Panc1 (cell line): ENCODE measurements at places on chromosomes 3 and 15.

DNA sequence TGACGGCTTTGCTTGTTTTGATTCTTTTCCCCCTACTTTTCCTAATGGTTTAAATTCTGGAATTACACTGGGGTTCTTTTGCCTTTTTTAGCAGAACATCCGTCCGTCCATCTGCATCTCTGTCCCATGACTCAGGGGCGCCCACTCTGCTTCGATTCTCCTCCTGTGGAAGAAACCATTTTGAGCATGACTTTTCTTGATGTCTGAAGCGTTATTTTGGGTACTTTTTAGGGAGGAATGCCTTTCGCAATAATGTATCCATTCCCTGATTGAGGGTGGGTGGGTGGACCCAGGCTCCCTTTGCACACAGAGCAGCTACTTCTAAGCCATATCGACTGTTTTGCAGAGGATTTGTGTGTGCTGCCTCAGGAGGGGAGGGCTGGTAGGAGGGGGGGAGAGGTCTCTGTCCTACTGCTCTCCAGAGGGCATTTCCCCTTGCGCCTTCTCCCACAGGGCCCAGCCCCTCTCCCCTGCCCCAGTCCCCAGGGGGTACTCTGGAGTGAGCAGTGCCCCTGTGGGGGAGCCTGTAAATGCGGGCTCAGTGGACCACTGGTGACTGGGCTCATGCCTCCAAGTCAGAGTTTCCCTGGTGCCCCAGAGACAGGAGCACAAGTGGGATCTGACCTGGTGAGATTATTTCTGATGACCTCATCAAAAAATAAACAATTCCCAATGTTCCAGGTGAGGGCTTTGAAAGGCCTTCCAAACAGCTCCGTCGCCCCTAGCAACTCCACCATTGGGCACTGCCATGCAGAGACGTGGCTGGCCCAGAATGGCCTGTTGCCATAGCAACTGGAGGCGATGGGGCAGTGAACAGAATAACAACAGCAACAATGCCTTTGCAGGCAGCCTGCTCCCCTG is 19.5 kb upstream of the BSN start:
- DNase-seq = no peak

GRCh38 chr3:48320996-48321395 is 12.5 kb downstream of the SPINK8 start:
- no peak for DNase-seq

GRCh38 chr3:46976326-46977190 is at the start of gene CCDC12:
Gene CCDC12 (minus strand): TSS chr3:46976745. CDS start chr3:46976732, 13 bp downstream.
- DNase-seq = peak; percentile 88

- no peak for DNase-seq
Observed at GRCh38 chr3:124496061-124496460, 234.2 kb upstream of the UMPS start.

- DNase-seq = no peak
Observed at GRCh38 chr3:26894443-26894842, 271.9 kb downstream of the LRRC3B start.

DNA sequence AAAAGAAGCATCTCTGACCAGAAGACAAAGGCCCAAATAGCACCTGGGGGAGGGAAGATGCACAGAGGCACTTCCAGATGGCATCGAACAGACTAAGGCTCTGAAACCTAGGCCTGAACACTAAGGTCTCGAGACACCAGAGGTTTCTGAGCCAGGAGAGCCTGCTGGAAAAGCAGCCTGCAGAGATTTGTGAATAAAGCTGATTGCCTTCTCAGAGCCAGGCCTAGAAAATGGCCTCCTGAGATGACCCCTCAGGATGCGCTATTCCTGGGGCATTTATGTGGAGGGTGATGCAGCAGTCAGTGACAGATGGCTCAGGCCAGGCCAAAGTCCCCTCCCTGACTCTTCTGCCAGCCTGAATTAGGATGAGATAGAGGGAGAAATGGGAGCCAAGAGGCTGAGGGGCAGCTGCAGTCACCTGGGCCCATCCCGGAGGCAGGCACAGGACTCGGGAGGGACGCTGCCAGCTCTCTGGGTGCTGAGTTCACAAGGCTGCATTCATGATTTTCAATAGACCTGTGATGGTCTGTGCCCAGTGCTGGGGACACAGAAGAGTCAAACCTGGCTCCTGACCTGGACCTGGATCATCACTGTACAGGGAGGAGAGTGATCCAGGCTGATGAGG is 6.9 kb downstream of the PRSS50 start:
- no peak for DNase-seq

GRCh38 chr3:149020196-149020838 is 29.0 kb downstream of the GYG1 start:
- DNase-seq = no peak

GRCh38 chr15:67199881-67200763 is 54.3 kb downstream of the AAGAB start:
- DNase-seq = no peak

DNA sequence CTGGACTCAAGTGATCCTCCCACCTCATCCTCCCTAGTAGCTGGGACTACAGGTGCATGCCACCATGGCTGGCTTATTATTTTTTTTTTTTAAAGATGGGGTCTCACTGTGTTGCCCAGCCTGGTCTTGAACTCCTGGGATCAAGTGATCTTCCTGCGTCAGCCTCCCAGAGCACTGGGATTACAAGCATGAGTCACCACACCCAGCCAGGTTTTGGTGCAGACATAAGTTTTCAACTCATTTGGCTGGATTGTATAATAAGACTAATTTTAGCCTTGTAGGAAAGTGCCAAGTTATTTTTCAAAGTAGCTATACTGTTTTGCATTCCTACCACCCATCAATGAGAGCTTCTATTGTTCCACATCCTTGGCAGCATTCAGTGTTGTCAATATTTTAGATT is 32.1 kb downstream of the BUB1B start:
- no peak for DNase-seq

GRCh38 chr15:68124700-68125099 is 70.6 kb downstream of the PIAS1 start:
- no peak for DNase-seq

DNA sequence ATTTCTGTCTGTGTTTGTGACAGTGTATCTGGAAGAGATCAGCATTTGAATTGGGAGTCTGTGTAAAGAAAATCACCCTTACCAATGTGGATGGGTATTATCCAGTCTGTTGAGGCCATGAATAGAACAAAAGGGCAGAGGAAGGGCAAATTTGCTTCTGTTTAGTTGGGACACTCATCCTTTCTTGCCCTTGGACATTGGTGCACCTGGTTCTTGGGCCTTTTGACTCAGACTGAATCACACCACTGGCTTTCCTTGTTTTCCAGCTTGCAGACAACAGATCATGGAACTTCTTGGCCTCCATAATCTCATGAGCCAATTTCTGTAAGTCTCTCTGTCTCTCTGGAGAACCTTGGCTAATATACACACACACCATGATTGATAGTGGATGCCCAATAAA is 164.4 kb upstream of the SGO1 start:
- no peak for DNase-seq

DNA sequence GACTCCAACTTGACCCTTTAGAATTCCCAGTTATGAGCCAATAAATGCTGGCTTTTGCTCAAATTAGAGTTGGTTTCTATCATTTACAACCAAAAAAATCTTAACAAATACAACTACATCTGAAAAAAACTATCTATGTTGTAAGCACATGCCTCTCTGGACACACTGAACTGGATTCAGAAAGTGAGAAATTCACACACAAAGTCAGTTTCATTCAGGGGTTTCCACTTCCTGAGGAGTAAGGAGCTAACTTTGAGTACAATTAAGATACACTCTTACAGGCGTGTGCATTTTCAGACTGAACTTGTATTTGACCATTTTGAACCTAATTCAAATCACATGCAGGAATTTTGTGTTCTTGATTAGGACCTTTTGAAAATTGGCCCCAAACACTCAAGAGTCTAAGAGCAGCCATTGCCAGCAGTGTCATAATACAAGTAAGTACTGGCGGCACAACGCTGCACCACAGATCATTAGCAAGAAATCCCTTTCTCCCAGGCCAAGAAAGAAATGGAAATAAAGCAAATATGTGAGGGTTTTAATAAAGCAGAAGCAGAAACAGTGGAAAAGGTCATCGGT is 31.2 kb downstream of the LINS1 start:
- no peak for DNase-seq

DNA sequence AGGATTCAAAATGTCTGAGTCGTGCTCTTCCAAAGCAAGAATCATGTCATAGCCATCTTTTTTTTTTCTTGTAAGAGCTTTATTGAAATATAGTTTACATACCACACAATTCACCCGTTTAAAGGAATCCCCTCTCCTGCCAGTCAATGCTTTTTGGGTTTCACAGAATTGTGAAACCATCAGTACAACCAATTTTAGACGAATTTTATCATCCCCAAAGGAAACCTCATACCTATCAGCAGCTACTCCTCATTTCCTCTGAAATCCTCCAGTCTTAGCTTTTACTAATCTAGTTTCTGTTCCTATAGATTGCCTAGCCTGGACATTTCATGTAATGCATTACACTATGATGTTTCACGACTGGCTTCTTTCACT is 39.6 kb downstream of the ADIPOQ start:
- no peak for DNase-seq

DNA sequence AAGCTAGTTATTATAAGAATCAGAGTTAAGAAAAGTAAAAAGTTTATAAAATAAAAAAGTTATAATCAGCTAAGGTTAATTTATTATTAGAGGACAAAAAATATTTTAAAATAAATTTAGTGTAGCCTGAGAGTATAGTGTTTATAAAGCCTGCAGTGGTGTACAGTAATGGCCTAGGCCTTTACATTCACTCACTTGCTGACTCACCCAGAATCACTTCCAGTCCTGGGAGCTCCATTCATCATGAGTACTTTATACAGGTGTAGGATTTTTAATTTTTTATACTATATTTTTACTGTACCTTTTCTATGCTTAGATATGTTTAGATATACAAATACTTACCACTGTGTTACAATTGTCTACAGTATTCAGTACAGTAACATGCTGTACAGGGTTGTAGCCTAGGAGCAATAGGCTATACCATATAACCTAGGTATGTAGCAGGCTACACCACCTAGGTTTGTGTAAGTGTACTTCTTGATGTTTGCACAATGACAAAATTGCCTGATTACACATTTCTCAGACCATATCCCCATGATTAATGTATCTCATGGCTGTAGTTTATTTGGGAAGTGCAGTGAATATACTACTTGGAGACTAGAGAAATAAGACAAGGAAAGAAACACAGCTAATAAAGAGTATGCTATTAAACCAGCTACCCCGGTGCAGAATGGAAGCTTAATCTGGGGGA is 101.9 kb upstream of the GALNT15 start:
- no peak for DNase-seq

GRCh38 chr3:39287216-39288164 is 7.7 kb upstream of the CX3CR1 start:
- no peak for DNase-seq

DNA sequence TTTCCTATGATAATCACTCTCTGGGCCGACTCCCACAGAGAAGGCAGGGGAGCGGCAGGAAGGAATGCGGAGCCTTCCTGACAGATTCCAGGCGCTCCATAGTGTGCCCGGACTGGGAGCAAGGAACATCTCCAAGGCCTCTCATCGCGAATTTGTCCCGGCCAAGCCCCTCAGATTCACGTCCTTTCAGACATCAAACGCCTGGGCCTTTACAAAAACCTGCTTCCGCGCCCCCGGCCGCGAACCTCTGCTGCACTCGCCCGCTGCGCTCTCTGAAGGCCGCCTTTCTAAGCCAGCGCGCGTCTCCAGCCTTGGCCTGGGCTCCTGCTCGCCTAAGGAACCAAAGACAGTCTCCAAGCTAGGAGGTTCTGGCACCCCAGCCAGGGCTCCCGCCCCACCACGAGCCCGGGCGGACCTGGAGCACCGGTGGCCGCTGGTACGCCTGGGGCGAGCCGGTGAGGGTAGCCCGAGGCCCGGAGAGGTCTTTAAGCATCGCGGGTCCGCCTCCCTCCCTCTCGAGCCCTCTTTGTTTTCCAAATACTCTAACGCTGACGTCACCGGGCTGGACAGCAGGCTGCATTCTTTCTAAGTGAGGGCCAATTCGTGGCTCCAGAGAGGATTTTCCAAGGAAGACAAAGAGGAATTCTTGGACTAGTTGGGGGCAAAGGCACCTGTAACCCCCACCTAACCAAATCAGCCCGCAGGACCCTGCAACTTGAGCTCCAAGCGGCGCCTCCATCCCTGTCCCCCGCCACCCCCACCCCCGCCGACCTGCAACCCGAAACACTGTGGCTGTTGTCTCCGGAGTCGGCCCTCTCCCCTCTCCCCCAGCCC is 759 bp downstream of the AMOTL2 start:
- DNase-seq = no peak

DNA sequence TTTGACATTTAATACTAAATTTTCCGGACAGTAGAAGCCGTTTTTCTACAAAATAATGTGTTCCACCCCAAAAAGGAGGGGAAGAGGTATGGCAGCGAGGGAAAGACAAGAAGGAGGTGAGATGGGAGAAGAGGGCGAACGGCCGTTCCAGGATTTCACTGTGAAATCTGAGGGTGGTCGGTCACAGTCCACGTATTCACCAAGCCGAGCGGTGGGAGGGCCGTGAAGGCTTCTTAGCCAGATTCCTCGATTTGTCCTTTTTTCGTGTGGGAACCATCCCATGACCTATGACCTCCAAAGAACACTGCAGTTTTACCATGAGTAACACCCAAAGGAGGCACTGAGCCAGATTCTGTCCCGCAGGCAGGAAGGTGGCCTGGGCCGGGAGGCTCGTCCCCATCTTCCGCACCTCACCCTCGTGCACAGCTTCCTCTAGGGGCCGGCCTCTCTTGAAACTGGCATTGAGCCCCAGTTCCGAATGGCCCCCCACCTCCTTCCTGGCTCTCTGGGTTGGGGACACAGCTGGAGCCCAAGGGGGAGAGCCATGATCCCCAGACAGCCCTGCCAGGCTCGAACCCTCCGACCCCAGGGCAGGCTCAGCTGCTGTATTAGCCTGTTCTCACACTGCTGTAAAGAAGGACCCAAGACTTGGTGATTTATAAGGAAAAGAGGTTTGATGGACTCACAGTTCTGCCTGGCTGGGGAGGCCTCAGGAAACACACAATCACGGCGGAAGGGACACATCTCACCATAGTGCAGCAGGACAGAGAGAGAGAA is 23.7 kb downstream of the XXYLT1 start:
- DNase-seq = no peak

- no peak for DNase-seq
Observed at GRCh38 chr3:71240034-71240433, 343.5 kb downstream of the FOXP1 start.

DNA sequence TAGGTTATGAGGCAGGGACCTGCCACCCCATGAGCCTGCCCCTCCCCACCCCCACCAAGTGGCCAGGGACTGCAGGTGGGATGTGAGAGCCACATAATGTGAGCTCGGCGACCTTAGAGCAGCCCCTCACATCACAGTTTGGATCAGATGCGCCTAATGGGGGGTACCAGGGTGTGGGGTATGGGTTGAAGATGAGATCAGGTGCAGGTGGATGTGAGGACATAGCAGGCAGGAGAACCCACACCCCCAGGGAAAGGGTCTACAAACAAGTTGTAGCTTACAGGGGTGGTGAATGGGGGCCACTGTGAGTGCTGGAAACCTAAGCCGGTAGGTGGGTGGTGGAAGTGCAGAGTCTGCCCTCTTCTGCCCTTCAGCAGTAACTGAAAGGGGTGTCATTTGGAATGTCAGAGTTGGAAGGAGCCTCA is 94.0 kb downstream of the CORO2B start:
- DNase-seq = no peak
